ENCODE measurements at places on chromosomes 2 and 18.

GRCh38 chr2:64337314-64337713 is 116.6 kb upstream of the LGALSL start:
- no peak for DNase-seq

DNA sequence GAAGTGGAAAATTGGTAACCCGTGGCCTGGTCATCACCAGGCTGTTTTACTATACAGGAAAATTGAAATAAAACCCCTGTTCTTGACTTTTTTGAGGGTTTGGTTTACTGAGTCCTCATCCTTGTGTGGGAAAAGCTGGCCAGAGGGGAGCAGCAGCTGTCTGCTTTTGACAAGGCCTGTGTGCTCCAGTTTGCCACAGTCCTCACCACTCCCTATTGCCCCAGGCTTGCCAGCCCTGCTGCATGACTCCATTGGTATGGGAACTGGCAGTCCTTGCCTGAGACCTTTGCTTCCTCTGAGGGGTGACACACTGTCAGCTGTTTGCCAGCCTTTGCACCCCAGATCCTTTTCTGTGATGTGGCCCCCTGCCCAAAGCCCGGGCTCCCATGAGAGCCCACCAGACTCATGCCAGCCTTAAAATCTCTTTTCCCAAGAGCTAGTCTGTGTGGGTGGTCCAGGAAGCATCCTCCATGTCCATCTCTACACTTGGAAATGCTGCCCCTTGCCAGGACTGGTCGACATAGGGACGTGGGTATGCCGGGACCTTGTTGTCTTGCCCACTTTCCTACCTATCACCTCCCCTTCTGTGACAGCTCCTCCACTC is 39.0 kb downstream of the GLI2 start:
- DNase-seq, result no peak

GRCh38 chr18:45889419-45890064 is 64.1 kb downstream of the SIGLEC15 start:
- no peak for DNase-seq

DNA sequence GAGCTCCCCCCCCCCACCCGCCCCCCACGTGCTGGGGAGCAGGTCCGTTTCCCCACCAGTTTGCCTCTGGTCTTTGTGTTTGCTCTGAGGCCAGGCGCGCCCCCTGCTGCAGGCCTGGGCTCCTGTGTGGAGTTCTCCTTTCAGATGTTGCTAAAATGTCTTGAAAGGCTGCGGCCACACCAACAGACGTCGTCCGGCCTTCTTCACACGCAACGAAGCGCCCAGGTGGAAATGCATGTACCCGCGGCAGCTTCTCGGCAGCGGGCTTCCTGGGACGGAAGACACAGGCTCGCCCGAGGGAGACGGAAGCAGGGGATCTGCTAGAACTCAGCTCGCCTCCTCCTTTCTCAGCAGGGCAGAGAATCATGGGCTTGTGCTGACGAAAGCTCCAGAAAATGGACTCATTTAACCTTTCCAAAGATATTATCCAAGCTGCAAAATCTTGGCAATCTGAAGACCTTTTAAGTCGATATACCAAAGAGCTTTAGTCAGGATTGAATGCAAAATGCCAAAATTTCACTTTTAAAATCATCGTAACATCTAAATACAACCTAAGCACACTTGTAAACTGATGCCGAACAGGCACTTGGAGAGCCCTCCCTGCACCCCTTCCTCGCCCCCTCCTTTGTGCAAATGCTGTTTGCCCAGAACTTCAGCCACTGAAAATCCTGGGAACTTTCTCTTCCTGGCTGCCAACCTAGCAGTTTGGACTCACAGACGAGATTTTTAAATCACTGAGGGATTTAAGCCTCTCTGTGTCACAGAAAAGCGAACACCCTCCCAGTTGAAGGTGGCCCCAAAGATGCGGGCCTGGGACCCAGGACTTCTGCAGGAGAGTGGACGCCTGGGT is 125.5 kb upstream of the ZNF516 start:
- no peak for DNase-seq

DNA sequence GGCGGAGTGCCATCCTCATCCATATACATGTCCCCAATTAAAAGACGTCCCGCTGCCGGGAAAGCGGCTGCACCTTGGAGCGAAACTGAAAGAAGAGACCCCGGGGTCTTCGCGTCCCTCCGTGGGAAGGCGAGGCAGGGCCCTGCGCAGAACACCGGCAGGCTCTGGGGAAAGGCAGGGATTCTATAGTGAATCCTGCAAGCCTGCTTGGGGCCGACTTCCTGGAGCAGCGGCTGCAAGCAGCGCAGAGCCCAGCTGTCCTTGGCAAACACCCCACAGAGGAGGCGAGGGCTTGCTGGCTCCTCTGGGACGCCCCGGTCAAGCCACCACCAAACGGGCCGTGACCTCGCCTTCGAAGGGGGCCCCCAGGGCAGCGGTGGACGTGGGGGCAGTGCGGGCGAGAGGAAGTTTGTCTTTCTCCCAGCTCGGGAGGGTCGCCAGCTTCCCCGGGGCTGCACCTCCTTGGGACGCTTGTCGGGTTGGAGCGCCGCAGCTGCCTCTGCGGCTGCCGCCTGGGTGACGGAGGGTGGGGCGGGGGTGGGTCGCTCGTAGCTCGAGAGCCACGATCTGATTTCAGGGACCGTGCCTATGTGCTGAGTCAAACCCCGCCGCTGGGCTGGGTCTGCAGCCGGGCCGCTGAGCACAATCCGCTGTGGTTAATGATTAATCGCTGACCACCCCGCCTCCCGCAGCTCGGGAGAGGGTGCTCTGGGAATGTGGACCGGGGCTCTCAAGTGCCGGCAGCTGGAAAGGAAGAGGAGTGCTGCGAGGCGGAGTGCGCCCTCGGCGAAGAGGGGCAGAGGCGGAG is 486 bp upstream of the GPR39 start:
- DNase-seq, result no peak

DNA sequence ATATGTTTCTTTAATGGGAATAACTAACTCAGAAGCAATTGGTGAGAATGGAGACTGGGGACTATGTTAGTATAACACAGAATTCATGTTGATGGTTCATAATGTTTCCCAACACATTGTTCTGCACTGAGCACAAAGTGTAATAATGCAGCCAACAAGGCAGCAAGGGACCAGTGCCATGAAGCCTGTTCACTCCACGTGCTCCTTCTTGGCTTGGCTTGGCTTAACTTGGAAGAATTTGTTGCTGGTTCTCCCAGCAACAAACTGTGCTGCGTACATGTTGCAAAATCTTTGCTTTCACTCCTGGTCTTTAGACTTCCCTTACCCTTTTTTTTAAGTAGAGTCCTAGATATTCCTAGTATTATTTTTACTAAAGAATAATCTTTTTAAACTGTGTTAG is 129.7 kb downstream of the MAP3K20 start:
- no peak for DNase-seq

DNA sequence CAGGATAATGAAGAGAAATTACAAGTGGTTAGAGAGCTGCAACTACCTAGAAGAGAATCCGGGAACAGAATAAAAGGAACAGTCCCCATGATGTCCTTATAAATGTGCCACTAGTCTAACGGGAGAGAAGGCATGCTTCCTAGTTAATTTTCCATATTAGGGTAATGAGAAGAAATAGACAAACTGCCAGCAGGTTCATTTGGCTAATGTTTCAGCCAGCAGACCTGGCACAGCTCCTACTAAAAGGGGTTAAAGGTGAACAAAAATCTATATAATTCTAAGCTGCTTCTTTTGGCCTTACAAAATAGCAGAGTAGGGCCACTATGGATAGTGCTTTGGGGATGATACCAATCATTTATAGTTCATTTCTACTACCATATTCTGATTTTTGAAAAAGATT is 845.3 kb upstream of the GCFC2 start:
- DNase-seq, result no peak

DNA sequence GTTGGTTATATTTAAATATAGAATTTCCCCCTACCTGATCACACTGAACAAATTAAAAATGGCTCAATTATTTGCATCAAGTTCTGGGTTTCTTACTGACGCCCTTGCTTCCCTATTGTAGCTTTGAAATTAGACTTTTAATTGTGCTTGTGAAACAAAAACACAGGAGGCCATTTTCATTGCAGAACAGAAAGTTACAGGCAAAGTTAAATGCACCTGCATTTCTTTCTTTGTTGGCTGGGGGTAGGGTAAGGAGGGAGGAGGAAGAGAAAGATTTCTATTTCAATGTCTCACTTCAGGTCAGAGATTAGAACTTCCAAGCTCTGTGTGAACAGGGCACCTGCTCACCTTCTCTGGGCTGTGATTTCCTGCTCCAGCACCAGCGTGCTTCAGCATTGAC is 199.6 kb downstream of the BCL11A start:
- DNase-seq, result no peak

- no peak for DNase-seq
These were observed 679.2 kb downstream of the NYAP2 start for GRCh38 chr2:226078666-226079065.

DNA sequence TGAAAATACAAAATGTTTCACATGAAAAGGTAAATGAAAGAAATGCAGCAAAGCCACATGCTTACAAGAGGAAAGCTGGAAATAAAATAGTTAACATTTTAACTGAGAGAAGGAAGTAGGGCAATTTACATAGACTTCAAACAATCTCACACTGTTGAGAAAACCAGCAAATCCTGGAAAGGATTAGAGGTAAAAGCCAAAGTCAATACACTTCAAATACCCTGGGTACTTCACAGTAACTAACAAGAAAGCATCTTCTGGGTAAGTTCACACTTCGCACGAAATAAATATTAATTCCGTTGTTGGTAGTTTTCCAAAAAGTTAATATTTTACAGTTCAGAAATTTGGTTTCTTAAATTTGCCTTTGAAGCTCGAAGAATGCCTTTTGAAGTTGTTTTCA is 3.5 kb upstream of the ERICH2 start:
- no peak for DNase-seq

DNA sequence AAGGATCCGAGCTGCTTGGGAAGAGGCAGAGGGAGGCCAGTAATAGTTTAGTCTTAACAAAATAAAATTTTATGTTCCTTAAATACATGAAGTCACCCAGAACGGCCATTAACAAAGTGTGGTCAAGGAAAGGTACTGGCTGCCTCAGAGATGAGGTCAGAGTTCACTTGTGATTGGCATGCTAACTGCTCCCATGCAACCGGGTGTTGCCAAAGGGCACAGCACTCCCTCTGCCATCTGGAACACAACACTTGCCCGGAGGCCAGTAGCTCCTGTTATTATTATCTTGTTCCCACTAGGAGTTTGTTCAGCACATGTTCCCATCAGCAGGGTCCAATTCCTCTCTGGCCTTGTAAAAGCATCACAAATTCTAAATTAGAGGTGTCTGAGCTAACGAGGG is 207.0 kb downstream of the CYP26B1 start:
- DNase-seq, result no peak

DNA sequence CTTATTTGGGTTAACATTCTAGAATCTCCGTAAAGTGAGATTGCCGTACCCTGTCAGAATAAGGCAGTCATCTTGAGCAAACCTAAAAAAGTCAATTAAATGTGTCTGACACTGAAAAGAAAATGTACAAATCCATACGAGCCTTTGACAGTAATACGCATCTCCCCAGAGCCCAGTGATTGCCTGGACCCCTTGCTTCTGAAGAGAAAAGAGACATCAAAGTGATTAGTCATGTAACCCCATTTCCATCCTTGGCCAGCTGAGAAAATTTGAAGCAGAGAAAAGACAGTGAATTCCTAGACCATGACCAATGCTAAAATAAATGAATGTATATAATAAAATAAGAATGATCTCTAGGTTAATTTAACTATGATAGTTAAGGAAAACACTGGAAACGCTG is 1499.4 kb downstream of the SUCLG1 start:
- no peak for DNase-seq

DNA sequence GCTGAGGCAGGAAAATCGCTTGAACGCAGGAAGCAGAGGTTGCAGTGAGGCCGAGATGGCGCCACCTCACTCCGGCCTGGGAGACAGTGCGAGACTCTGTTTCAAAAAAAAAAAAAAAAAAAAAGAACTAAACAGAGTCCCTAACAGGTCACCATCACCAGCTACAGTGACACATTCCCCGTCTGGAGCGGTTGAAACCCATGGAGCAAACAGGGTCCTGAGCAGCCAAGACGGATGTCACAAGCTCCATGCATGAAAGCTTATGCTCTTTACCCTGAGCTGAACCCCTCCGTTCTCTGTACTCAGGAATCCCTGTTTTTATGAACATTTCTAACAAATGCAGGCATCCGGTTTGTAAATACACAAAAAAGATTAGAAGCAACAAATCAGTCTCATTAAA is 55.9 kb upstream of the LAPTM4A start:
- no peak for DNase-seq

DNA sequence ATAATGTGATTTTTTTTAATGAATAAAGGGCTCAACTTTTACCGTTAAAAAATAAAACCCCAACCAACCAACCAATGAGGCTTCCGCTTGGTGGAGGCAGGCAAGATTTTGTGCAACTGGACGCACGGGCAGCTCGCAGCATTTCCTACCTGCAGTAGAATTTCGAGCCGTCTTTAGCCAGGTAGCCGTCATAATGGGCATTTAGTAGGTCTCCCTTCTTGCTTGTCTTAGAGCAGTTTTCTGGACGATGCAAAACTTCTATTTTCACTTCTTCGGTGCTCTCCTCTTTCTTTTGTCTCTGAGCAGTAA is 316 bp downstream of the FKBP7 start:
- DNase-seq, result no peak

DNA sequence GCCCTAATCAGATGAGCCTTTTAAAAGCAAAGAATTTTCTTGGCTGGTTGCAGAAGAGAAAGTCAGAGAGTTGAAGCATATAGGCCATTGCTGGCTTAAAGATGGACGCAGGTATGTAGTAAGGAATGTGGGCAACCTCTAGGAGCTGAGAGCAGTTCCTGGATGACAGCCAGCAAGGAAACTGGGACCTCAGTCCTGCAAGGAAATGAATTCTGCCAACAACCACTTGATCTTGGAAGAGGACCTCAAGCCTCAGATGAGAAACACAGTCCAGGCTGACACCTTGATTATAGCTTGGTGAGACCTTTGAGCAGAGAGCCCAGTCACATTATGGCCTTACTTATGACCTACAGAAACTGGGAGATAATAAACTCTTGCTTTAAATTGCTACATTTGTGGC is 15.7 kb downstream of the PHOSPHO2 start:
- no peak for DNase-seq

- no peak for DNase-seq
These were observed 175.9 kb downstream of the NR4A2 start for GRCh38 chr2:156156580-156156979.

- no peak for DNase-seq
These were observed 6.0 kb downstream of the PDIA6 start for GRCh38 chr2:10806543-10806942.

Data from activated CD4-positive, alpha-beta T cell treated with anti-CD3 and anti-CD28 coated beads for 1 hour (primary cell).